ENCODE measurements at places on chromosomes 2 and 18.

DNA sequence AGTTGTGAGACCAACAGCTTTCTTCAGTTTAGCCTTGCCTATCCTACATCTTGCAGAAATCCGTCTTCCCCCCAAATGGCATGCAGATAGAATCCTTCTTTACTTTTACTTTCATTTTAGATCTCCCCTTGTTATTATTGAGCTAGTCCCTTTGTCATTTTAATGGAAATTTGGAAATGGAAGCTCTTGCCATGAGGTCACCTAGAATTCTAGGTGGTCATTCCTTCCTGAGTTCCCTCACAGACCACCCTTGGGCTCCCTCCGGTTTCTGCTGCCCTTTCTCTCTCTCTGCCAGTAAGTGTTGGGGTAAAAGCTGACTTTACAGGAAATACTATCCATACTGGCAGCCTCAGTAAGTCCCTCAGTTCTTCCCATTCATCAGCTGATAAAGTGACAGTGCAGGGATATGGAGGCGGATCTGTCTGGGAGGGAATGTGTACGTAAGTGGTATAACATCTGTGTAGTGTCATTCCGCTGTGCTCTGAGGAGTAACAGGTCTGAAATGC, 30.2 kb downstream of the ARHGAP25 start:
- no peak for DNase-seq

GRCh38 chr2:237310515-237311114, 103.3 kb downstream of the COL6A3 start:
- DNase-seq = no peak

DNA sequence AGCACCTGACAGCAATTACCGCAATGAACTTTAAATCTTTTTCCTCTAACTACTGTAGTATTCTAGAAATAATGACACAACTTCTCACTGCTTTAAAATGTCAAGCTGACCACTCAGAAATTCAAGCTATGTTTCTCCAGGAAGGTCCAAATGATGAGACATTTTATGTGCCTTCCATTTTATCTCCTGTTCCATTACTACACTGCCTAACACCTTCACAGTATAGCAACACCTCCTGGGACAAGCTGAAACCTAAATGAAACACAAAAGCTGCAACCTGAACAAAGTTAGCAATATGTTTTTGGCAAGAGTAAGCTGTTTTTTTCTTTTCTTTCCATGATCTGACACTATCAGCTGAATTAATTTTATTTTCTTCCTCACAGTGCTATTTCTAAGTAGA, 81.9 kb downstream of the IKZF2 start:
- no peak for DNase-seq

- DNase-seq = no peak
These were observed 48.9 kb downstream of the STK25 start for GRCh38 chr2:241459520-241459919.

- DNase-seq = no peak
These were observed 647.6 kb downstream of the CPS1 start for GRCh38 chr2:211203986-211204385.

DNA sequence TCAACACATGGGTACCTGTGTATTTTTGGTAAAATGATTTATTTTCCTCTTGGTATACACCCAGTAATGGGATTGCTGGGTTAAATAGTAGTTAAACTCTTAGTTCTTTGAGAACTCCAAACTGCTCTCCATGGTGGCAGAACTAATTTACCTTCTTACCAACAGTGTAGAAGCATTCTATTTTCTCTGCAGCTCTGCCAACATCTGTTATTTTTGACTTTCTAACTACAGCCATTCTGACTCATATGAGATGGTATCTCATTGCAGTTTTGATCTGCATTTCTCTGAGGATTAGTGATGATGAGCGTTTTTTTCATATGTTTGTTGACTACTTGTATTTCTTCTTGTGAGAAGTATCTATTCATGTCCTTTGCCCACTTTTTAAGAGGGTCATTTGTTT, 180.6 kb downstream of the FSIP2 start:
- no peak for DNase-seq

DNA sequence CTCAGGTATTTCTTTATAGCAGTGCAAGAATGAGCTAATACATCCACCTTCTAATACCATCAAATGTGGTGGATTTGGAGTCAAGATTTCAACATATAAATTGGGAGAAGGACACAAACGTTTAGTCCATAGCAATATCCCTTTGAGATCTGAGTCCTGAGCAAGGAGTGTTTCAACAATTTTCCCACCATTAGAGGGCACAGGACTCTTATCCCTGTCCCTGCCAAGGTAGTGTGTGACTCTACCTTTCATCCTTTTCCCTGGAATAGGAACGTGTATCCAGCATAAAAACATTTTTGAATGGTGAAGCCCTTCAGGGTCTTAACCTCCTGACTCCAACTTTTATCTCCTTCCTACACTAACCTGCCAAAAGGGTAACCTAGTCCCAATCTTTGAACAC, 181.3 kb upstream of the SRD5A2 start:
- DNase-seq = no peak

DNA sequence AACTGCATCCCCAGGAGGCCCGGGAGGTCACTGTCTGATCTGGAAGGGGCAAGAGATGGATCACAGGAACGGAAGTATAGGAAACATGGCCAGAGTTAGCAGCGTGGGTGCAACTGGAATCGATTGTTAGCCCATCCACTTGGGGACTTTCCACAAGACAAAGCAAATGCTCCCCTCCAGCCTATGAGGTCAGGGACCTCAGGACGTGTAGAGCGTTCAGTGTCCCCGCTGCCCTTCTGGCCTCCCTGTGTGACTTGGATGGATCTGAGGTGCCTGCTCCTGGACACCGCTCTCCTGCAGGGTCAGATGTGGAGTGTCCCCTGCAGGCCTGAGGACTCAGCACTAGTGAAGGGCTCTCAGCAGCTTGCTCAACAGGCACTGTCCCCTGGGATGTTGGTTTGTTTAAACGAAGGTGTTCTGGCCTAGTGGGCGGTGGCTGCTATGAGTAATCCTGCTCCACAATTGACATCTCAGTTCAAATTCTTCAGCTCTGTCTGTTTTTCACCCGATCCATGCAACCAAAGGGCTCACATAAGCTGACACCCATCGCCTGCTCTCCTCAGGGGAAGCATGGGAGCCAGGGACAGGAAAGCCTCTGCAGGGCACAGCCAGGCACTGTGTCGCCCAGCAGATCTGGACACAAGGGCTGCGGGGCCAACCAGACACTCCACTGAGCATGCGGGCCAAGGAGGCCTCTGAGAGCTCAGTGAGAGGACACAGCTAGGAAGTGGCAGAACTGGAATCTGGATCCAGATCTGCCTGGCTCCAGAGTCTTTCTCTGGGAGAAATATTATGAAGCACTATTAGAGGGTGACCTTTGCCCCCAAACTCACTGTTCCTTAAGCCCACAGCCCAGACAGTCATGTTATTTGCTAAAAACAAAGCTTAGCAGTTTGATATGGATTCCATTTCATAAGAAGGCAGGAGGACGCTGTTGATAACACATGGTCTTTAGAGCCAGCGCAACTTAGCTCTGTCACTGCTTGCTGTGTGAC, 78.5 kb downstream of the RHOB start:
- no peak for DNase-seq

- DNase-seq = no peak
These were observed 152.7 kb downstream of the SUCLG1 start for GRCh38 chr2:84306361-84306760.

All from NCI-H2081 (cell line).